ENCODE measurements at places on chromosomes 3 and 15.

DNA sequence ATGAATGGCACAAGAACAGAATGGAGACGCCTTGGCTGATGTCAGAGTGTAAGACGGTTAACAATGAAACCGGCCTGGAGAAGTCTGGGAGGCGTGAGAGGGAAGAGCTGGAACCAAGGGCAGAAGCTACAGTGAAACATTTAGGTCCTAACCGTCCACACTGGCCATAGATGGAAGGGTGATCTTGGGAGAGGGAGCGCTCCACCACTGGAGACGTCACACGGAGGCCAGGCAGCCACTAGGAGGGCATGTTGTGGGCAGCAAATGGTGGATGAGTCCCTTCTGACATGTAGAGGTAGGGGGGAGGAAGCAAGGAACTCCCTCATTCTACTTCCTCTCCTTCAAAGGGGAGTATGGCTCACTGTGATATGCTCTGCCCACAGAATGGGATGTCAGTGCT, 23.8 kb downstream of the FEM1B start:
- no peak for DNase-seq

GRCh38 chr15:38308797-38309196, 56.2 kb downstream of the SPRED1 start:
- DNase-seq, result no peak

- no peak for DNase-seq
Measured at GRCh38 chr15:41954036-41954435, 18.3 kb downstream of the EHD4 start.

DNA sequence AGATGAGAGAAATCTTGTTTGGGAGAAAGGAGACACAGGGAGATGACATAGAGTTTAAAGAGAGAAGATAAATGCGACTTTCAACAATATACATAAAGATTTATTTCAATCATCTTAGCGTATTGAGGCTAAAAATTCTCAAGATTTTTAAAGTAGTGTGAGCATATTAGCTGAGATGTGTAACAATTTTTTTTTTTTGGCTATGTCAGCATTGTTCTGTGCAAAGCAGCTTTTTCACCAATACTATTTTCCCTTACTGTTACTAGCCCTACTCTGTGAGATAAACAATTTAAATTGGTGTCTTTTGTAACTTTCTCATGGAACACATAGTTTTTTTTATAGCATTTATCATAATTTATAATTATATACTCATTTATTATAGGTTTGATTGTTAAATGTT, 185.2 kb upstream of the ZNF385D start:
- DNase-seq, result no peak

- no peak for DNase-seq
Measured at GRCh38 chr15:56537881-56538280, 72.9 kb upstream of the MNS1 start.

- no peak for DNase-seq
Measured at GRCh38 chr3:116423374-116423773, 21.9 kb downstream of the LSAMP start.

DNA sequence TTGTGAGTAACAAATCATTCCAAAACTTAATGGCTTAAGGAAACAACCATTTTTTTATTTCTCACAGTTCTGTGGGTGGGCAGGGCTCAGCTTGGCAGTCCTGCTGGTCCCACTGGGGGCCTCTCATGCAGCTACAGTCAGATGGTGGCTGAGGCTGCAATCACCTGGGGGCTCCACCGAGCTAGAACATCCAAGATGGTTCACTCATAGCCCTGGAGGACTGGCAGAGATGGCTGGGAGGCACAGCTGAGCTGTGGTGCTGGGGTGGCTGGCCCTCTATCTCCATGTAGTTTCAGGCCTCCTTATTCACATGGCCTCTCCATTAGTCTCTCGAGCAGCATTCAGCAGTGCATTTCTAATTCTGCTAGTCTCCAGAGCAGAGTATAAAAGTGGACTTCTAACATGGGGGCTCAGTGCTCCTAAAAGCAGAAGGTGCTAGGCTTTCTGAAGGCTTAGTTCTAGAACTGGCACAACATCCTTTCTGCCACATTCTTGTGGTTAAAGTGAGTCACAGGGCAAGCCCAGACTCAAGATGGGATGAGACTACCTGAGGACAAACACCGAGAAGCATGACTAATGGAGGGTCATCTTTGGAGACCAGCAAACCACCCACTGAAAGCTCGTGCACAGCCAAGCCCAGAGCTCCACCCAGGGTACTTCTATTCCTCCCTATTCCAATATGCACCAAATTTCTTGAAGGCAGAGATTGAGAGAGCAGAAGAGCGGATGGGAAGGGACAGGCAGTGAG, 6.3 kb downstream of the CAV3 start:
- DNase-seq, result no peak

DNA sequence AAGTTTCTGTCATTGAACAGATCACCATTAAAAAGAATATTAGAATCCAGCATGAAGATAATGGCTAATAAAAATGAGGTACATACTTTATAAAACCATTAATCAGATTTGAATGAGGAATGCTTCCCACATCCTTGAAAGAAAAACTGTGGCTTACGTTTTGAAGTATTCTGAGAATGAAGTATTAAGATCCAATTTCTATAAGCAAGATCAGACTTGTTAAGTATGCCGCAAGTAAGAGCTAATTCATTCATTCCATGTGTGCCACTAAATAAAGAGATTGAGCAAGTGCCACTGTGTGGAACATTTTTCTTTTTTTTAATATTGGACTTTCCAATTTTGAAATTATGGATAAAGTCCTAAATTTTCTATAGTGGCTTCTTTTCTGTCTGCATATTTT, 30.6 kb downstream of the NMD3 start:
- DNase-seq, result no peak

DNA sequence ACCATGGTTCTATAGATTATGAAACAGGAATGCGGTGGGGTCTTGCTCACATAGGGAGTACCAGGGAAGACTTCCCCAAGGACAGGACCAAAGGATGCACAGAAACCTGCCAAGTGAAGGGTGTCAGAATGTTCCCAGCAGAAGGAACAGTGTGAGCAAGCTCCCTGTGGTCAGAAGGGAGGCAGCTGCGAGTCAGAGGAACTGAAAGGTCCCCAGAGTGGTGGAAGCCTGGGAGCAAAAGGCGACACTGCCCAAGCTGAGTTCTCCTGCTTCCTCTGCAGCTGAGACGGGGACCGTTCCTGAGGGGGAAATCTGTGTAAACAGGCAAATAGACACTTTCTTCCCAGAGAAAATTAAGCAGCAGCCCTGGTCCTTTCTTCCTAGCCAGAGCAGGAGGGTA, 14.2 kb upstream of the SLC6A6 start:
- DNase-seq, result no peak

DNA sequence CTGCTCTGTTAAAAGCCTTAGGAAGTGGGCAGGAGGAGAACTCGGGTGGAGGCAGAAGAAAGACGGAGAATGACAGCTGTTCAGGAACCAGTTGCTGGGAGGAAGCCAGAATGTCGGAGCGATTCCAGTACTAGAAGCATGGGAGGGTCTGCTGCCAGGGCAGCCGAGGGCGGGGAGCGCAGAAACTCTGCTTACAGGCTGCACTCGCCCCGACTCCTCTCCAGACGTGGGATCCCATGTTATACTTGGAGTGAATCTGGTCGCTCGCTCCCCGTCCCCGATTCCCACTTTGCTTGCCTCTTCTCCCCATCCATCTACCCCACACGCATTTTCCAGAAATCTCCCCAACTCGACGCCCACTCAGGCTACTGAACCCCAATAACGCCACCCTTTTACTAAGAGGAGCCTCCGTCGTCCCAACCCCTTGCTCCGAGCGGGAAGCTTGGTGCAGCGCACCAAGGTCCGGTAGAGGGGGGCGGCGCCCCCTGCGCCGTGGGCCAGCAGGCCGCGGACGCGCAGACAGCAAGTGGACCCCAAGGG, 665 bp downstream of the GATM start:
- DNase-seq, result no peak

- no peak for DNase-seq
Measured at GRCh38 chr3:114427285-114428043, 133.6 kb downstream of the TIGIT start.

GRCh38 chr3:127461286-127461910, 129.1 kb downstream of the TPRA1 start:
- DNase-seq, result no peak

GRCh38 chr3:48069339-48069738, 53.1 kb upstream of the MAP4 start:
- no peak for DNase-seq

DNA sequence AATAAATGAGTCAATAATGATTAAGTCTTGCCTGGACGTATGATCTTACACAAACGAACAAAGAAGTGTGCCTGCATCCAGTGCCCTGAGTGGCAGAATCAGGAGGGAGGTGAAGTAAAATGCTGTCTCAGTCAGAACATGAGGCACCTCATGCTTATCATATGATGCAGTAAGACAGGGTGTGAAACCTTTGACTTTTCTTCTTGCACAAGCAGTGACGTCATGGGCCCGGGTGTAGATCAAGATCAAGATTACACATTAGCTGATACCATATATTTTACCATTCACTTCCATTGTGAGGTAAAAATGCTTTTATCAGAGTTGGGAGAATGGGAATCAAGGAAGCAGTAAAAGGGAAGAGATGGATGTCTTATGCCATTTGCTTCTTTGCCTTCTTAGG, 291.6 kb upstream of the PLSCR5 start:
- DNase-seq, result no peak

GRCh38 chr15:90838544-90838943, 29.8 kb upstream of the FURIN start:
- no peak for DNase-seq

DNA sequence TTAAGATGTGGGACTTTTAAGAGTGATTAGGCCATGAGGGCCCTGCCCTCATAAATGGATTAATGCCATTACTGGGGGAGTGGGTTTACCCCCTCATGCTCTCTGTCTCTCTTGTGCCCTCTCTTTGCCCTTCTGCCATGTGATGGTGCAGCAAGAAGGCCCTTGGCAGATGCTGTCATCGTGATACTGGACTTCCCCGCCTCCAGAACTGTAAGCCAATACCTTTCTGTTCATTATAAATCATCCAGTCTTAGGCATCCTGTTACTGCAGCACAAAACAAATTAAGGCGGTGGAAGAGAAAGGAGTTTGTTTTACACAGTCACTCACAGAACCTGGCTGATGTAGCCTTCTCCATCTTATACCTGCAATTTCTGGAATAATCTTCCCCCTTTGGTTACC, 360.3 kb upstream of the TBL1XR1 start:
- no peak for DNase-seq

GRCh38 chr3:112561484-112561733, 353 bp downstream of the ATG3 start:
- peak; percentile 64 for DNase-seq

DNA sequence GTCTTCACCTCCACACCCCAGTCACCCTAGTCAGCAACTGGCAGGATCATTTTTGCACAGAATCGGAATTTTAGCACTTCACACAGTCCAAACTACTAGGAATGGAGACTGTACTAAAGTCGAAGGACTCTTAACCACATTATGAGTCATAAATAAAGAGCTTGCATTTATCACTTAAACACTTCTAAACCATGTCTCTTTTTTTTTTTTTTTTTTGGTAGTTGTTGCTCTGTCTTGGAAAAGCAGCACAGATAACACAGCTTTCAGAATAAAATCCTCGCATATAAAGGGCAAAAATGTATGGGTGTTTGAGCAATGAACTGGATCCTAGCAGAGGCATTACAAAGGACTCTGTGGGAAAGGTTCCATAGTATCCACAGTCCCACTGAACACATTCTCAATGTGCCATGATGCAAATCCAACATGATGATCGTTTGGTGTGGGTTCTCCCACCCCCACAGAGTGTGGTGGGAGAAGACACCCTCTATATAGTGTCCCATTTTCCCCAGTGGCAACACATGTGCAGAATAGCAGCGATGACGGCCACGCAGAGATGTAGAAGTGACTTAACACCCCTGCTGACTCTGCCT, 47.1 kb downstream of the FOXP1 start:
- DNase-seq, result no peak

GRCh38 chr15:42137461-42138261, 18.8 kb downstream of the PLA2G4F start:
- no peak for DNase-seq

DNA sequence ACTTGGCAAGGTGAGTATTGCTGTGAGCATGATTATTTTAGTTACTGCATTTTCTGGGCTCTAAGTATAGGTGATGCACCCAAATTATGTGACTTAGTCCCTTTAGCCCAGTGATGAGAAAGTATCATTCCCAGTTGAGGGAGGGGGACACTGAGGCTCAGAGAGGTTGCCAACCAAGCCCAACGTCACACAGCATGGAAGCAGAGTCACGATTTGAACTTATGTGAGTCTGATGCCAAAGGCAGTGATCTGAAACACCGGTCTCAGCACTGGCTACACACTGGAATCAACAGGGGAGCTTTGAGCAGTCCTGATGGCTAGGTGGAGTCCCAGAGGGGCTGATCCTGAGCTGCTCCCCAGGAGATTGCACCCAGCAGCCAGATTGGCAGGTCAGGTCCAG, 39.5 kb upstream of the SLC6A6 start:
- DNase-seq, result no peak

- no peak for DNase-seq
Measured at GRCh38 chr15:81322676-81323253, 1.2 kb downstream of the STARD5 start.

GRCh38 chr3:145898487-145898886, 262.5 kb downstream of the PLOD2 start:
- no peak for DNase-seq

DNA sequence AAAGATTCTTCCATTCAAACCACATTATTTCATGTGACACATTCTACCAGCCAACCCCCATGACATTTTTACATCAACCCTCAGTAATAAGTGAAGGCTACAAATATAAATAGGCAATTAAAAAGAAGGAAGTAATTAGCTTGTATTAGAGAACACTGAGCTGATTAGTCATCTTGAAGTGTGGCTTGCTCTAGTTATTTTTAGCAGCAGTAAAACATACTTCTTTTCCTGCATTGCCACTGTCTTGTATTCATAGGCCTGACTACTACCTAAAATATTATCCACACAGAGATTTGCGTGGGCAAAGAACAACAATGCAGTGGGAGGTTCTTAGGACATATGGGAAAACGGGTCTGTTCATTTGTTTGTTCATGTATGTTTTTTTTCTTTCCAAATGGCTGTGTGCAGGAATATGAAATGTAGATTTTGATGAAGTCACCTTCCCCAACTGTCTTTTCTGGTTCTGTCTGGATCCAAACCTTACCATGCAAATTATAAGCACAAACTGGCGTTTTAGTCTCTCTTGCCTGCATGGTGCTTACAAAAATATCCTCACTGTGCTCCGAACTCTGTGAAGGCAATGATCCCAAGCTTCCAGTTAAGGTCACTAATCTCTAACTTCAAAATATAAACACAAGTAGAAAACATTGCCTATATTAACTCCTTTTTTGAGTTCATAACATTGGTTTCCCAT, 31.5 kb upstream of the TM4SF4 start:
- no peak for DNase-seq

- no peak for DNase-seq
Measured at GRCh38 chr15:69668039-69668705, 215.6 kb downstream of the RPLP1 start.

DNA sequence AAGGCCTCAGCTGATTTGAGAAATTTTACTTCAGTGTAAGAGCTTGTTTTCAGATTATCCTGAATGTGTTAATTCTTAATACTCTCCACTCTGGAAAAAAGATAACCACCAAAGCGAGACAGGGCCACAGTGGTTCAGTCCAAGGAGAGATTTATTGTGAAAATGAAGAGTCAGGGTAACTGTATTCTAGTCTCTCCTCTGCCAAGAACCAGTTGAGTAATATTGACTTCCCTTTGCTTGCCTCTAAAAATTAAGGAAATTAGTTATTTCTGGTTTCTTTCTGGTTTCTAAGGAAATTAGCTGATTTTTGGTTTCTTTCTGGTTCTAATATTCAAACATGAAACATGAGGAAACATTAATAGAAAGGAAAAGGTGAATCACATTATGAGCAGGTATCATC, 34.9 kb downstream of the PPP1R2 start:
- DNase-seq, result no peak

Data from stimulated activated CD4-positive, alpha-beta T cell treated with anti-CD3 and anti-CD28 coated beads, Interleukin-2, amount 100 ng/mL, for 4 hours (primary cell).